PC-3 (cell line): ENCODE measurements at places on chromosomes 13 and 19. TPM values are rescaled to one million over a fixed set of nuclear protein-coding genes. Genes with fewer than 3 reads are reported as not detected.

GRCh38 chr13:56351041-56351440 lies 789.7 kb upstream of the PRR20A start:
- H3K27ac ChIP-seq = no peak overlapping the region
- no peaks in the 10 kb centered on the region for H3K27me3 ChIP-seq
- H3K36me3 ChIP-seq = no peaks in the 10 kb centered on the region
- DNase-seq = peak; percentile 28
- H3K4me3 ChIP-seq = no peak overlapping the region

GRCh38 chr13:111115965-111116521 lies 933 bp downstream of the ARHGEF7 start:
- H3K27me3 ChIP-seq = peaks cover 82% of the 10 kb centered on the region
- peaks cover 3% of the 10 kb centered on the region; the same call in 1 of the 2 replicates for H3K4me1 ChIP-seq
- no peaks in the 10 kb centered on the region for H3K36me3 ChIP-seq
- no peak overlapping the region for H3K27ac ChIP-seq
- peak; percentile 42 for DNase-seq

- peak; percentile 98 for DNase-seq
- peaks cover 4% of the 10 kb centered on the region; the same call in 1 of the 2 replicates for H3K36me3 ChIP-seq
- H3K27me3 ChIP-seq = no peaks in the 10 kb centered on the region
- peaks cover 31% of the 10 kb centered on the region for H3K4me1 ChIP-seq
Measured at GRCh38 chr19:15125232-15126067, 18.2 kb downstream of the SYDE1 start.

GRCh38 chr13:24683838-24684599 lies 3.8 kb downstream of the ATP12A start:
- DNase-seq = peak; percentile 52
- H3K27ac ChIP-seq = no peak overlapping the region
- H3K36me3 ChIP-seq = no peaks in the 10 kb centered on the region
- peaks cover 26% of the 10 kb centered on the region for H3K27me3 ChIP-seq
- H3K4me1 ChIP-seq = no peaks in the 10 kb centered on the region
- no peak overlapping the region for H3K4me3 ChIP-seq

GRCh38 chr19:40801426-40802299 lies 2.7 kb downstream of the EGLN2 start:
- peaks cover 2% of the 10 kb centered on the region for H3K36me3 ChIP-seq
- H3K4me3 ChIP-seq = no peak overlapping the region
- H3K4me1 ChIP-seq = peaks cover 36% of the 10 kb centered on the region
- H3K27me3 ChIP-seq = no peaks in the 10 kb centered on the region

DNA sequence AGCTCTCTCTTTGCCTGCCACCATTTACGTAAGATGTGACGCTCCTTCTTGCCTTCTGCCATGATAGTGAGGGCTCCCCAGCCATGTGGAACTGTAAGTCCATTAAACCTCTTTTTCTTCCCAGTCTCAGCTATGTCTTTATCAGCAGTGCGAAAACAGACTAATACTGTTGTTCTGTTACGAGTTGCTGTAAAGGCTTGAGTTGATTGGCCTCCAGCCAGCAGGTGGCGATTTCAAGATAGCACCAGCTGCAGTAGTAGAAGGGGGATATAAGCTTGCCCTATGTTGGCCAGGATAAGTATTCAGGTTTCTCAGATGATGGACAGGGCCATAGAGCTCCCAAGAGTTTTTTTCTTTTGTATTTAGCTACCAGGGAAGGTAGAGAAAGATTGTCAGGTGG lies 385.5 kb downstream of the MZT1 start:
- H3K27me3 ChIP-seq = no peaks in the 10 kb centered on the region
- no peak for DNase-seq
- H3K36me3 ChIP-seq = no peaks in the 10 kb centered on the region
- no peak overlapping the region for H3K4me3 ChIP-seq

GRCh38 chr13:99972190-99972731 lies 694 bp upstream of the ZIC5 start:
- H3K4me1 ChIP-seq = no peaks in the 10 kb centered on the region
- H3K36me3 ChIP-seq = no peaks in the 10 kb centered on the region
- no peak for DNase-seq
- H3K27me3 ChIP-seq = peaks cover 62% of the 10 kb centered on the region
- no peak overlapping the region for H3K4me3 ChIP-seq
- no peak overlapping the region for H3K27ac ChIP-seq

- no peak overlapping the region for H3K27ac ChIP-seq
- DNase-seq = no peak
- no peak overlapping the region for H3K4me3 ChIP-seq
- H3K27me3 ChIP-seq = no peaks in the 10 kb centered on the region
- no peaks in the 10 kb centered on the region for H3K36me3 ChIP-seq
Measured at GRCh38 chr13:40047322-40047771, 391.9 kb downstream of the COG6 start.

GRCh38 chr19:2308114-2308556 lies at the start of gene LINGO3:
TSS of gene LINGO3 (minus strand) at chr19:2308154. CDS start at chr19:2291776, 16,378 bp downstream.
- DNase-seq = no peak
- no peaks in the 10 kb centered on the region for H3K36me3 ChIP-seq
- no peaks in the 10 kb centered on the region for H3K27me3 ChIP-seq
- H3K27ac ChIP-seq = no peak within 1 kb of the TSS
- H3K4me3 ChIP-seq = no peak within 1 kb of the TSS; the same call in 1 of the 2 replicates
- no peaks in the 10 kb centered on the region for H3K4me1 ChIP-seq

- H3K27me3 ChIP-seq = no peaks in the 10 kb centered on the region
- no peak for DNase-seq
- no peaks in the 10 kb centered on the region for H3K36me3 ChIP-seq
- no peak overlapping the region for H3K4me3 ChIP-seq
Measured at GRCh38 chr19:32811151-32811550, 58.4 kb downstream of the SLC7A9 start.

DNA sequence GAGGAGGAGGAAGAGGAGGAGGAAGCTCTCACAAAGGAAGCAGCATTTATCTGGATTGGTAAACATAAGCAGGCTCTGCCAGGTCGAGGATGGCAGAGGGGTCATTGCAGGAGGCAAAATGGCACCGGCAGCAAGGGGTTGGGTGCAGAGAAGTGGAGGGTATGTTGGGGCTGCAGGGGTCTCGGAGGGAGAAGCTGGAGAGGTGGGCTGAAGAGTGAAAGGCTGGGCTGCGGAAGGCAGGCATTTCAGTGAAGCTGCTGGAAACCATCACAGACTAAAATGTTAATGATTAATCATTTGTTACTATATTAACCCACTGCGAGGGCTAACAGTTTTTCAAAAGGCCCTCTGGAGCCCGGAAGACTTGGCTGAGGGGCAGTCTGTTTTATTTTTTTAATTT lies 24.6 kb downstream of the TPT1 start:
- H3K27me3 ChIP-seq = no peaks in the 10 kb centered on the region
- H3K36me3 ChIP-seq = no peaks in the 10 kb centered on the region
- H3K4me3 ChIP-seq = no peak overlapping the region
- H3K27ac ChIP-seq = no peak overlapping the region

GRCh38 chr19:41309180-41310032 lies 566 bp upstream of the CCDC97 start:
- H3K27ac ChIP-seq = peak overlapping the region; percentile 86
- DNase-seq = peak; percentile 12
- H3K27me3 ChIP-seq = no peaks in the 10 kb centered on the region

- no peaks in the 10 kb centered on the region for H3K4me1 ChIP-seq
- H3K4me3 ChIP-seq = no peak overlapping the region
- H3K27ac ChIP-seq = no peak overlapping the region
- H3K36me3 ChIP-seq = no peaks in the 10 kb centered on the region
Measured at GRCh38 chr13:32419862-32420261, 8.1 kb downstream of the N4BP2L1 start.

GRCh38 chr13:26342898-26343297 lies 89.0 kb downstream of the CDK8 start:
- no peaks in the 10 kb centered on the region for H3K27me3 ChIP-seq
- no peak overlapping the region for H3K4me3 ChIP-seq
- no peak for DNase-seq
- no peaks in the 10 kb centered on the region for H3K4me1 ChIP-seq
- no peaks in the 10 kb centered on the region for H3K36me3 ChIP-seq

DNA sequence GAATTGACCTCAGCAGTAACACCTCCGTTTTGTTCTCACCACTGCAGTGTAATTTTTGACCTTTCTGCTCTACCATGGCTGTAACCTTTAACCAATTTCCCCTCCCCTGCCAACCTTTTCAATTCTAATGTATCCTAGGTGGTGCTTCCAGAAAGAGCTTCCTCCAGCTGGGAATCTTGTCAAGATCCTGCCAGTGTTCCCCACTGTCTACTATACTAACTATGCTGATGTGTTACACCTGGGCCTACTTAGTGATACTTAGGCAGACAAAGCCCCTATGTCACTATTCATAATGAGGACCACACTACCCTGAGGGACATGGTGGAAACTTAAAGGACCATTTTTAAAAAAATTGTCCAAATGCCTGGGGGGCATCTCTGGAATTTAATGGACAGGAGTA lies 41.0 kb downstream of the MBNL2 start:
- no peaks in the 10 kb centered on the region for H3K27me3 ChIP-seq
- no peak overlapping the region for H3K4me3 ChIP-seq
- peaks cover 27% of the 10 kb centered on the region for H3K4me1 ChIP-seq
- no peak for DNase-seq
- H3K36me3 ChIP-seq = no peaks in the 10 kb centered on the region
- H3K27ac ChIP-seq = no peak overlapping the region

DNA sequence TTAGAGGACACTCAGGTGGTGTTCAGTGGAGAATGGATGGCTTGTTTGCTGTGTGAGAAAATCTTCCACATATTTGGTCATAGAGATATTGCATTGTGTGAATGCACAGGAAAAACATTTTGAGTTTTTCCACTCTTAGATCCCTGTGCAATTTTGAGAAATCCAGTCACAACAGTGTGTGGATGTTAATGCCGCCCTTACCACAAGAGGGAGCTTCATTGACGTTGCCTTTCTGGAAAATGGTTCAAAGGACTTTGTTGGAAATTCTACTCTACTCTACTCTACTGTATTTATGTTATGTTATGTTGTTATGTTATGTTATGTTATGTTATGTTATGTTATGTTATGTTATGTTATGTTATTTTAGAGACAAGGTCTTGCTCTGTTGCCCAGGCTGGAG lies 13.4 kb downstream of the ZNF20 start:
- no peaks in the 10 kb centered on the region for H3K27me3 ChIP-seq
- DNase-seq = no peak
- H3K4me3 ChIP-seq = no peak overlapping the region

DNA sequence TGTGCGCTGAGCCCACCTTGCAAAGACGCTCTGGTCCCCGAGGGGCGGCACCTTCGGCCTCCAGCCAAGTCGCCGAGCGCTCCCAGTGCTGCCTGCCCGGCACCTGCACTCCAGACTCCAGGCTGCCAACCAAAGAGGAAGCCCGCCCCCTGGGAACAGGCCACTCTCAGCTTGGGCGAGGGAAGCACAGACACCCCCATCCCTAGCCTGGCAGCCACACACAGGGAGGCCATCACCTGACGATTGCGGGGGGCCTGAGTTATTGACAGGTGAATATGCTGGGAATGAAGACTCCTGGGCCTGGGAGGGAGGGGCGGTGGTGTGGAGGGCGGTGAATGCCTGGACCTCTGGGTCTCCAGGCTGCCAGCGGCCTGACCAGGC lies 10.3 kb upstream of the ZNF492 start:
- no peaks in the 10 kb centered on the region for H3K4me1 ChIP-seq
- no peaks in the 10 kb centered on the region for H3K36me3 ChIP-seq
- DNase-seq = no peak

DNA sequence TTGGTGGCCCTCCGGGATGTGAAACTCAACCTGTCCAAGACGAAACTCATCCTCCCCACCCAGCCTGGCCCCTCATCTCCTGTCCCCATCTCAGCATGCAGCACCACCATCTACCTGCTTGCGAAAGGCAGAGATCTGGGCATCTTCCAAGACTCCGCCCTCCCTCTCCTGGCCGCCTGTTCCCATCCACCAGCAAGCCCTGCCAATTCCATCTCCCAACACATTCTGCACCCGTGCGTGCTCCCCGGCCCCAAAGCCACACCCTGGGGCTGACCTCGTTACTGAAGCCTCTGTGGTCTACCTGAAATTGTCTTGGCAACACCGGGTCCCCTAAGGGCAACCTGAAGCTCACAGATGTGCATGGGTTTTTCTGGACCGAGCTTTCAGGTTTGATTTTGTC lies 13.2 kb upstream of the CAMSAP3 start:
- no peaks in the 10 kb centered on the region for H3K36me3 ChIP-seq
- H3K4me1 ChIP-seq = no peaks in the 10 kb centered on the region
- H3K4me3 ChIP-seq = no peak overlapping the region
- no peak overlapping the region for H3K27ac ChIP-seq
- 0 out of 2 replicates have a peak, but pooled peaks cover 7% of the 10 kb centered on the region for H3K27me3 ChIP-seq

DNA sequence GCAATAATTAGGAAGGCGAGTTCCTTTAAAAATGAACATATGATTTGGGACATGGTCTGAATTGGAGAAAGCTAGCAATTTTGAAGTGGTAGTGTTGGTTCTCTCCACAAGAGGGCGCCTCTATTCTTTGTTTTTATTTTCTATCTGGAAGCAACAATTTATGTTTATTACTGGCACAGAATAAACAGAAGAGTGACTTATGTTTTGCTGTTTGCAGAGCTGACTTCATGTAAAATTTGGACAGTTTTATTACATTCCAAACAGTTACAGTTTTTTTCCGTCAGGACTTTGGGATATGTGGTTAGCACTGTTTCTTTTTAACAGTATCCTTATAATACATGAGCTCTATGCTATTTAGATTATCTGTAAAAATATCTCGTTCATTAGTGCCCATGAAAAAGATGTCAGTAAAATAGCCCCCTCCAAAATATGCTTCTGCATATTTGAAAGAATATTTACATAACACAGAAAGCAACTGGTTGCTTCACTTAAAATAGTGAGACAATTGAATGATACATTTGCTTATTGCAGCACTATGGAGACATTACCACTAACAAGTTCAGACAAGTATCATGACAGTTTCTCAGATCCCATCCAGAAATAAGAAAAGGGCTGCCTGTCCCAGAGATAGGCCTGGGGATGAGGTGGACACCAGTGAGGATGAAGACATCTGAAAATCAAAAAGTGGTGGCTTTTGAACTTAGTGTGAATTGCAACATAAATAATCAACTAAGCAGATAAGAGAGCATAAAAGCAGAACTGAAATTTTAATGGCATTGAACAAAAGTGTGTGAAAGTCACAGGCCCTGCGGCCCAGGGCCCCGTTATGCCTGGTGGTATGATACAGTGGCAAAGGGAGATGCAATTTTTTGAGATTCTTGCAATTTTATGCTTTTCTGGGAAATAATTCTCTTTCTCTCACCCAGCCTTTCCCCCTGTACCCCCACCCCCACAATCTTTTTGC lies 32.3 kb upstream of the FGF9 start:
- peaks cover 22% of the 10 kb centered on the region for H3K4me1 ChIP-seq
- H3K27me3 ChIP-seq = 0 out of 2 replicates have a peak, but pooled peaks cover 6% of the 10 kb centered on the region
- no peak overlapping the region for H3K4me3 ChIP-seq
- peak; percentile 64 for DNase-seq
- no peak overlapping the region for H3K27ac ChIP-seq
- no peaks in the 10 kb centered on the region for H3K36me3 ChIP-seq

DNA sequence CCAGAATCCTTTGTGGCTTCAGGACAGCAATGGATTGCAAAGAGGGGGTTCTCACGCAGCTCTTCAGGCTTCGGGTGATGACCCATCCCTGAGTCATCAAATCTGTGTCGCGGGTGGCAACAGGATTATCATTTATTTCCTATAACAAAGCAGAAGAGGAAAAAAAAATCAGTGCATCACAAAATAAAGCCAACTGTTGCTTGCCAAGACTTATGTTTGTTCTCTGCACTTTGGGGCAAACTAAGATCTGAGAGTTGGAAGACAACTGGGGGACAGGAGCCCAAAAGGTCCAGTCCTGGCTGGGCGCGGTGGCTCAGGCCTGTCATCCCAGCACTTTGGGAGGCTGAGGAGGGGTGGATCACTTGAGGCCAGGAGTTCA lies 6.4 kb downstream of the GNA15 start:
- peak overlapping the region; percentile 97 for H3K27ac ChIP-seq
- peak; percentile 81 for DNase-seq
- no peaks in the 10 kb centered on the region for H3K27me3 ChIP-seq
- peak overlapping the region; percentile 48; the same call in 1 of the 2 replicates for H3K4me3 ChIP-seq

The ZNF134 gene
- 22.2 and 22.3 TPM in 2 replicates for total RNA-seq

The ZNF541 gene
- not detected in 2 replicates for total RNA-seq

The CAPN12 gene
- total RNA-seq = 3.8 and 5.5 TPM in 2 replicates

The SIGLEC8 gene
- not detected in 2 replicates for total RNA-seq

The ZNF699 gene
- total RNA-seq = 30.9 and 36.0 TPM in 2 replicates

The ZNF93 gene
- total RNA-seq = 0.40 and 1.7 TPM in 2 replicates

The ZNF225 gene
- total RNA-seq = 0.46 and 1.6 TPM in 2 replicates
